ENCODE measurements at places on chromosomes 6 and 20.

DNA sequence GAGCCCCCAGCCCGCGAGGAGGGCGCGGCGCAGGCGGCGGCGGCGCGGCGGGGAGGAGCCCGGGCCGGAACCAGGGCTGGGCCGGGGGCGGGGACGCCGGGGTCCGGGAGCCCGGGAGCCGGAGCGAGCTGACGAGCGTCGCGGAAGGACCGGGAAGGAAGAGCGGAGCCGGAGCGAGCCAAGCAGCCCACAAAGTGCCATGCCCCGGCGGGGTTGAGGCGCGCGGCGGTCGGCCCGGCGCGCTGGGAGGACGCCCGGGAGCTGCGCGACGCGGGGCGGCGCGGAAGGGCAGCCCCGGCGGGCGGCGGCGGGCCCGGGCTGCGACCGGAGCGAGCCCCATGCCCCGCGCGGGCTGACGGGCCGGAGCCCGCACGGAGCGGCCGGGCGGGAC lies 289 bp downstream of the FOXP4 start:
- DNase-seq = no peak

DNA sequence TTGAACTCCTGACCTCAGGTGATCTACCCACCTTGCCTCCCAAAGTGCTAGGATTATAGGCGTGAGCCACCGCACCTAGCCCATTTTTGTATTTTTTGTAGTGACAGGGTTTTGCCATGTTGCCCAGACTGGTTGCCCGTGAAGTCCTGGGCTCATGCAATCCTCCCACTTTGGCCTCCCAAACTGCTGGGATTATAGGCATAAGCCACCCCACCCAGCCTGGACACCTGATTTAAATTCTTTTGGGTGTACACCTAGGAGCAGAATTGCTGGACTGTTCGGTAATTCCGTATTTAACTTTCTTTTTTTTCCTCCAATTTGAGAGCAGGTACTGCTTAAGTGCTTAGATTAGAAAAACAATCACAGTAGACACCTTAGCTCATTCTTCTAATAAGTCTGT lies 5.6 kb upstream of the NRM start:
- no peak for DNase-seq

DNA sequence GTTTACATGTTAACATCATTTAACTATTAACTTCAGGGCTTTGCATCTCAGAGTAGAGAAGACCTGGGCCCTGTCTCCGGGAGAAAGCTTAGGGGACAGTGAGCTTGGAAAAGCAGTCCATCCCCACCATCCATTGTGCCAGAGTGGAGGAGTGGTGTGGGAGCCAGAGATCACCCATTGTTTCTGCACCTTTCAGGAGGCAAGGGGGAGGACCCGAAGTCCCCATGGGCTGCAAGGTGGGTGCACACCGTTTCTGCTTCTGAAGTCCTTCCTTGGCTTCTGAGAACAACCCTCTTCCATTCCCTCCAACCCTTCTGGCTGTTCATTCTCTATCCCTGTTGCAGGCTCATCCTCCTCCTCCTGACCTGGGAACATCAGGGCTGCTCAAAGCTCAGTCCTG lies 4.0 kb upstream of the PPP1R3G start:
- no peak for DNase-seq

GRCh38 chr20:58440021-58440767 lies 51.2 kb downstream of the VAPB start:
- no peak for DNase-seq

GRCh38 chr6:134675110-134676054 lies 274.5 kb downstream of the ALDH8A1 start:
- no peak for DNase-seq

DNA sequence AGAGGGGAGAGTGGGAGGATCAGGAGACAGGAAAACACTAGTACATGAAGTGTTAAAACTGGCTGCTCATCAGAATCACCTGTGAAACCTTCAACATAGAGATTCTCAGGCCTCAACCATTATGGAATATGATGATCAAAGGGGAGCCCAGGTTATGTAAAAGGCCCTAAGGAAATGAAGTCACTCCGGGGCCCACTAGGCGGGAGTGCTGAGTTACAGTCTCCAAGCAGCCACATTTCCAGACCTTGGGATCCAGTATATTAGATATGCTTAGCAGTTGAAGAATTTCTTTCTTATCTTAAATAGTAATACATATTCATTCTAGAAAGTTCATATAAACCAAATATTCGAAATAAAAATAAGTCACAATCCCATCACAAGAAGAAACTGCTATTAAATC lies 476.3 kb downstream of the PRKN start:
- no peak for DNase-seq

GRCh38 chr6:170049641-170050561 lies 241.0 kb downstream of the DLL1 start:
- peak; percentile 19 for DNase-seq

DNA sequence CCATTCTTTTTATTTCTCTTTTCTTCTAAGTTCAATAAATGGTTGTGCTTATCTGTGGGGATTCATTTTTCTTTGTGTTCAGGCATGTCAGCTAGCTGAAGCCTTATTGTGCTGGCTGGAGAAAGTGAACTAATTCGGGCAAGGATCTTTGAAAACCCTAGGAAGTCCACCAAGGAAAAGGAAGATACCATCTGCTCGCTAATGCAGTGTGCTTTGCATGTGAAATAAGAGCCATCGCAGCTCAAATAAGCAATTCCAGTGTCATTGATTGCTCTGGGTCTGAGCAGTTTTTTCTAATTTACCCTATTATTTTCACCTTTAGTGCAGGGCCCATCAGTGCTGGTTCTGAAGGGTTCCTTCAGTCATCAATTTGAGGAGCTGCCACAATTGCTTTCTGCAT lies 309.4 kb upstream of the SOX4 start:
- DNase-seq = no peak

GRCh38 chr20:23417861-23418260 lies 3.4 kb downstream of the NAPB start:
- no peak for DNase-seq

- DNase-seq = no peak
Measured at GRCh38 chr20:3532089-3532615, 61.3 kb downstream of the ATRN start.

- DNase-seq = no peak
Measured at GRCh38 chr6:15434823-15435380, 189.0 kb downstream of the JARID2 start.

DNA sequence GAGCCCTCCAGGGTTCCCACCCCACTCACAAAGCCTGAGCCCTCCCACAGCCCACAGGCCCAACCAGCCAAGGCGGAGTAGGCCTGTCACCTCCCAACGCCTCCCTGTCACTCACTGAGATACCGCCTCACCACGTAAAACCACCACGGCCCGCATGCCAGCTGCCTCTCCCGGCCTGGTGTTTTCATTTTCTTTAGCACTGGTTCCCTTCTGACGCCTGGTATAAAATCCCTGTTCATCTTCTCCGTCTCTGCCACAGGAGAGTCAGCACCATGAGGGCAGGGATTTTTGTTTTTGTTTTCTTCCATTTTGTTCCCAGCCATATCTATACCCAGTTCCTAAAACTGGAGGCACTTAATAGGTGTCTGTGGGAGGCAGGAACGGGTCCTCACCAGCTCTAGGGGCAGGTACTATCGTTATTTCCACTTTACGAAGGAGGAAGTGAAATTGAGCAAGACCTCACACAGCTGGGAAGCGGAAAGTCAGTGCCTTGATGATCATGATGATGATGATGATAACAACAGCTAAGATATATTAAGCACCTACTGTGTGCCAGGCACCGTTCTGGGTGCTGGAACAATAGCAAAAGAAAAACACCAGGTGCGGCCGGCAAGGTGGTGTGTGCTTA lies 58.6 kb downstream of the SNAI1 start:
- no peak for DNase-seq

DNA sequence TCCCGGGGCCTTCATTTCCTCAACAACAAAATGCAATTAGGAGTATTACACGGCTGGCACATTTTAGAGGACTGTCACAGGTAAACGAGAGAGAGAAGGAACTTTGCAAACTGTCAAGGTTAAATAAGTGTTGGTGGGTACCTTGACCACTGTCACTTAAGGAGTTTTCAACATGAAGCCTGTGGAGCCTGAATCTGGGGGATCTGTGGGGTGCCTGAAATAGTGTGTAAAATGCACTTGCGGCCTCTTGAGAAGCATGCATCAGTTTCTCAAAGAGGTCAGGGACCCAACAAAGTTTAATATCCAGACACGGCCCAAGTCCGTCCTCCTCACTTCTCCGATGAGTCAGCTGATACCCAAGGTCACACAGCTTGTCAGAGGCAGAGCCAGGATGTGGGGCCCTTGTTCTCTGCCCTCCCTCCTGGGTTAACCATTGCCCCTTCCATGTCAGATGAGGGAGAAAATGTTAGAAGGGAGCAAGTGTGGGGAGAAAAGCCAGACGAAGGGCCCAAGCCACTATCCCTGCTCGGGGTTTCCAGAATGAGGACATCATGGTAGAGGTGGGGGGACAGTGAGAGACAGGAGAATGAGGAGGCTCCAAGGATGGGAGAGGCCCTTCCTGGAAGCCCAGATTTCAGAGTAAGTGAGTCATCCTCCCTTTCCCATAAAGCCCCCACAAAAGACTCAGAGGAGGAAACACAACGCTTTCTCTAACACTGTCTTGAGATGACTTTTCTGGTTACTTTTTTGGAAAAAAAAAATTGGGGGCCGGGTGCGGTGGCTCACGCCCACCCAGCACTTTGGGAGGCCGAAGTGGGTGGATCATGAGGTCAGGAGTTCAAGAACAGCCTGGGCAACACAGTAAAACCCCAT lies 42.2 kb downstream of the C6orf132 start:
- peak; percentile 49 for DNase-seq

GRCh38 chr20:24778585-24779031 lies 170.5 kb upstream of the CST7 start:
- no peak for DNase-seq

DNA sequence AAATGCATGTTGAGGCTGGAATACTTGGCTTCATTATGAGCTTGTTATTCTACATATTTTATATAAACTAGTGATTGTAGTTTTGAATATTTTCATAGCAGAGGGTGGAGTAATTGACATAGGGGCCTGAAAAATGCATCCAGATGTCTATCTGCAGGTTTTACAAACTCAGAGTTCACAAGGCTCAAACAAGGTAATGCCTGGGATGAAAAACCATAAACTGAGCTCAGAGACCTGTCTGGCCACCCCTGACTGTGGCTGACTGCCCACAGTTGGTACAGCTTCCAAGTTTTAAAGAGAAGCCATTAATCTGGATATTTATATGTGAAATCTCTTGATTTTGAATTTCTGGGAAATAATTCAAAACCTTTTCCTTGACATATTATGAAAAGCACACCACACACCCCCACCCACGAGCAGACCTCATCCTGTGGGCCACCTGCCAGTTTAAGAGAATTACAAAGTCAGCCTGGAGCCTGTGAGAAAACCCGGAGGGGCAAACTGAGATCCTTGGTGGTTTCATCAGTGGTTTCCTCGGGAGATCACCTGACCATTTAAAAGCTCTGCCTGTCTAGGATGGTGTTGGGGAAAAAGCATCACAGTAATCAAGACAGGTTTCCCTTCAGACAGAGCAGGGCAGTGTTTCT lies 230.1 kb downstream of the SAMD5 start:
- no peak for DNase-seq

- DNase-seq = no peak
Measured at GRCh38 chr6:81366972-81367371, 385.5 kb downstream of the TENT5A start.

DNA sequence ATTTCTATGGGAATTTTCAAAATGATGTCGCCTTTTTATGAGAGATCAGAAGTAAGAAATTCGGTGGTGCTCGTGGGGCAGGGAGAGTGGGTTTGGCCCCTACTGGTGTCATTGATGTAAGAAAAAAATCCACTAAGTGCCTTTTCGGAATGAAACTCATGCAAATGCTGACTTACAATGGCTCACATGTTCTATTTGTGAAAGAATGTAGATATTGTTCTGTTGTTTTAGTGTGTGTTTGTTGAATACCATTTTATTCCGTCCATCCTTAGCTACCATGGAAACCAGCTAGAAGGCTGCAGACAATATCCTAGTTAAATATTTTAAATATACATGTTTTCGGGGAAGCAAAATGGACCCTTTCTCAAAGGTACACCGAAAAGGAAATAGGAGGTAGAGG lies 304.9 kb downstream of the TAF4 start:
- no peak for DNase-seq

DNA sequence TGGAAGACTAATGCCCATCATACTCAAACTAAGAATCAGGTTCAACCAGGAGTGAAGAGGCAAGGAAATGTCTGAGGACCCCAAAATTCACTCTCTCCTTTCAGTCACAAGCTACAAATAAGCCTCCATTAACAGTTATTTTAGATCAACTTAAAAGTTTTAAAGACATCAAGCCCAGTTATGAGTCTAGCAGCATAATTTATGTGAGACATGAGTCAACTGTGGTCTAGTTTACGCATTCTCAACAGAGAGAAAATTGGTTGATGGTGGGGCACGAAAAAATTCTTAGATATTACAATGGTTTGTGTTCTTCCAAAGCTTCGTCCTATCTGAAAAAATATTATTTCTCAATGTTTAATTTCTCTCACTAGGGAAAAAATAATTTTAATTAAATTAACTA lies 204.9 kb upstream of the NT5E start:
- DNase-seq = no peak

GRCh38 chr6:144343701-144344428 lies 58.7 kb downstream of the UTRN start:
- DNase-seq = no peak

GRCh38 chr20:63495741-63496595 lies 2.9 kb downstream of the EEF1A2 start:
- DNase-seq = no peak

GRCh38 chr20:47354464-47354713 lies 2.1 kb downstream of the ZMYND8 start:
- no peak for DNase-seq

DNA sequence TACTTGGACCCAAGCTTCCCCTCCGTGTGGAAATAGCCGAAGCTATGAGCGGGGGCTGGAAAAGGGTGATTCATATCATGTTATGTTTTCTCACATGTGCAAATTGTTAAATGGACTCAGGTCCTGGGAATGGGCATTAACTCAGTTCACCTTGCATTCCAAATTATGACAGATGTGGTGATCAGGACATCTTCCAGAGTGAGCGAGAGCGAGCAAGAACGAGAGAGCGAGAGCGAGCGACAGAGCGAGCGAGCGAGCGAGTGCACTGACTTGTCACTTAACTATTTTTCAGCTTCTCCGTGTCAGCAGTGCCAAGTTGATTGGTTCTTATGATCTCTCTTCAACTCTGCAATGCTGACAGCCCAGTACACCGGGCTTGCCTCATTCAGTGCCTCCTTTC lies 437.4 kb upstream of the NRSN1 start:
- DNase-seq = no peak

GRCh38 chr20:36097337-36098151 lies 57.0 kb upstream of the EPB41L1 start:
- DNase-seq = no peak

DNA sequence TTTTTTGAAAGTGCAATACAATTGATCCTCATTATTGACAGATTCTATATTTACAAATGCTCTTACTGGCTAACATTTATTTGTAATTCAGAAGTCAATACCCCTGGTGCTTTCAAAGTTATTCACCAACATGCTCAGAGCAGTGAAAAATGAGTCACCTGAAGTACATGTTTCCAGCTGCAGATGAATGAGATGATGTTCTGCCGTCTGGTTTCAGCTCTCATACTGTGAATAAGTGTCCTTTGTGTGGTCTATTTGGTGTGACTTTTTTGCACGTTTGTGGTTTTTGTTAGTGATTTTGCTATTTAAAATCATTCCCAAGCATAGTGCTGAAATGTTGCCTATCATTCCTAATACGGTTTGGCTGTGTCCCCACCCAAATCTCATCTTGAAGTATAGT lies 22.3 kb upstream of the EYA4 start:
- no peak for DNase-seq
